ENCODE measurements at places on chromosomes 11 and 22. TPM values are rescaled to one million over a fixed set of nuclear protein-coding genes. Genes with fewer than 3 reads are reported as not detected.

The CARD10 gene
- 8.4 TPM for polyA plus RNA-seq

The ARSA gene
- polyA plus RNA-seq = 34.7 TPM

The NDUFC2 gene
- polyA plus RNA-seq = 160 TPM

The BTG4 gene
- 0.23 TPM for polyA plus RNA-seq

The FAM227A gene
- 2.1 TPM for polyA plus RNA-seq

The PRCP gene
- 45.9 TPM for polyA plus RNA-seq

The SCO2 gene
- 9.3 TPM for polyA plus RNA-seq

The VWA5A gene
- 20.7 TPM for polyA plus RNA-seq

The SLC22A6 gene
- not detected for polyA plus RNA-seq

The PGA5 gene
- 0.08 TPM for polyA plus RNA-seq

The ISX gene
- not detected for polyA plus RNA-seq

The MS4A10 gene
- polyA plus RNA-seq = not detected

The DMC1 gene
- polyA plus RNA-seq = 0.24 TPM

The ANO3 gene
- polyA plus RNA-seq = 0.05 TPM

The GLYATL2 gene
- polyA plus RNA-seq = 0.09 TPM

The PATE2 gene
- polyA plus RNA-seq = not detected

The DEFB131B gene
- not detected for polyA plus RNA-seq

The MOGAT2 gene
- not detected for polyA plus RNA-seq

The GAB4 gene
- polyA plus RNA-seq = not detected

The USH1C gene
- 0.10 TPM for polyA plus RNA-seq

The MTNR1B gene
- not detected for polyA plus RNA-seq

The C11orf52 gene
- 14.6 TPM for polyA plus RNA-seq

The PKDREJ gene
- 0.02 TPM for polyA plus RNA-seq

The B4GAT1 gene
- polyA plus RNA-seq = 20.3 TPM

The EPS8L2 gene
- polyA plus RNA-seq = 114 TPM

The TREH gene
- polyA plus RNA-seq = 1.1 TPM

The TMPRSS6 gene
- polyA plus RNA-seq = 0.81 TPM

The CLMP gene
- polyA plus RNA-seq = 5.2 TPM

The ARHGAP20 gene
- polyA plus RNA-seq = 0.72 TPM

The FREY1 gene
- 0.15 TPM for polyA plus RNA-seq

The PIH1D2 gene
- polyA plus RNA-seq = 5.1 TPM

The NECTIN1 gene
- polyA plus RNA-seq = 6.1 TPM

The NCF4 gene
- 38.5 TPM for polyA plus RNA-seq

The OR8G1 gene
- not detected for polyA plus RNA-seq

The LIPT2 gene
- 3.7 TPM for polyA plus RNA-seq

The TMEM126A gene
- 40.8 TPM for polyA plus RNA-seq

The CRYBB2 gene
- polyA plus RNA-seq = 0.65 TPM

The RAC2 gene
- polyA plus RNA-seq = 217 TPM

The TTLL1 gene
- polyA plus RNA-seq = 4.7 TPM

The MYOD1 gene
- not detected for polyA plus RNA-seq

The GSTT2B gene
- 8.9 TPM for polyA plus RNA-seq

The GVQW3 gene
- polyA plus RNA-seq = 0.53 TPM

The ADORA2A gene
- 5.5 TPM for polyA plus RNA-seq

The IGLL1 gene
- polyA plus RNA-seq = not detected

Measured in lung (tissue), 17 donors.